ENCODE measurements at places on chromosomes 13 and 19.
A peak's percentile ranks its signal among the peaks of the same experiment; 100 is the strongest.

- DNase-seq: peak; percentile 54
These were observed 34.9 kb downstream of the DNAJC15 start for GRCh38 chr13:43058318-43058674.

DNA sequence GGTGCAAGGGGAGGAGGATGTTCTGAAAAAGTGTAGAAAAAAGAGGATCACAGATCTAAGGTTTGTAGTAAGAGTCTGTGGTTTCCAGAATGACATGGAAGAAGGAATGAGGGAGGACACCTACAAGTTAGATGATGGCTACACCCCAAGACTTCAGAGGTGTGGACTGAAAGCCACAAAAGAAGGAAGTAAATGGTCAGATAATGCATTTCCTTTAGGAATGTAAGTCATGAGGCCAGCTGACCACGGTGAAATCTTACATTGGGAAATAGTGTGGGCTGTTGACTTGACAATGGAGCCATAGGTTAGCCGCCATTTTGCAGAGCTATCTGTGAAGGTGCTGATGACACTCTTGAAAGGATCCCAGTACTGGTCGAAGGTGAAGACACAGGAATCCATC lies 25.3 kb upstream of the FBXO27 start:
- no peak for DNase-seq

GRCh38 chr19:18044825-18045304 lies 36.9 kb downstream of the ARRDC2 start:
- DNase-seq: peak; percentile 93

- DNase-seq: no peak
These were observed 99.9 kb downstream of the COL4A2 start for GRCh38 chr13:110407021-110407420.

DNA sequence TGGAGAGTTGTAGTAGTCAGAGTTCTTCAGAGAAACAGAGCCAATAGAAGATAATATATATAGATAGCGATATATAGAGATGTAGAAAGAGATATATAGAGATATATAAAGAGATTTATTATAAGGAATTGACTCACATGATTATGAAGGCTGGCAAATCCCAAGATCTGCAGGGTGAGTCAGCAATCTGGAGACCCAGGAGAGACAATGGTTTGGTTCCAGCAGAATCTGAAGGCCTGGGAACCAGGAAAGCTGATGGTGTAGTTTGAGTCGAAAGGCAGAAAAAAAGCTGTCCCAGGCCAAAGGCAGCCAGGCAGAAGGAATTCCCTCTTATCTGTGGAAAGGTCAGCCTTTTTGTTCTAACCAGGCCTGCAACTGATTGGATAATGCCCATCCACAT lies 194.1 kb downstream of the NUFIP1 start:
- no peak for DNase-seq

DNA sequence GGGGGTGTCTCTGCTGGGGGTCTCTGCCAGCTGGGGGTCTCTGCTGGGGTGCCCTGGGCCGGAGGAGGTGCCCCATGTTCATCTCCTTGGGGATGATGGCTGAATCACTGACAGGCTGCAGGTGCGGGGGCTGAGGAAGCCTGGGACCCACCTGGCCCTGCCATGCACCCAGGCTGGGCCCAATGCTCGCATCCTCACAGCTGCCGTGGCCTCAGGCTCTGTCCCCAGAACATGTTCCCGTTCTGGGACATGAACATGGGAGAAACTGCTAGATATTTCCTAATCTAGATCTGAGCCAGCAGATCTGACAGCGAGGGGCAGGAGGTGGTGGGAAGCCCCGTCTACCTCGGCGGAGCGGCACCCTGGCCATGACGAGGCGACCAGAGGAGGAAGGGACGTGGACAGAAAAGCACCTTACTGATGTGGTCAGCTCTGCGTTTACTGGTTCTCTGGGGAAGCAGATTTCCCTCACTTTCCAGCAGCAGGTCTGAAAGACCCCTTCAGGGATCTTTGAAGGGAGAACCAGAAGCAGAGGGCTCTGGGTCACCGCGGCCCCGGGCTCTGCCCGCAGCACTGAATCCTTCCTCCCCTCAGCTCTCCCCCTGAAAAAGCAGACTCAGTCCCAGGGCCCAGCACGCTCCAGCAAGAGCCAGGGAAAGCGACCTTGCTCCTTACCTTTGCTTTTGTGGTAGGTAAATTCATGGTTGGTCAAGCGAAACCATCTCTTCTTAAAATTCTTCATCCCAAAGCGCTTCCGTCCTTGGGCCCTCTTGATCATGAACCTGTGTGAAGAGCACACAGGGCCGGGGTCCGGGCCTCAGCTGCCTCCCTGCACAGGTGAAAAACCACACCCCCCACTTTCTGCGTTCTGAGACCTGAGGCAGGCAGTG lies 26.5 kb upstream of the C13orf46 start:
- no peak for DNase-seq

DNA sequence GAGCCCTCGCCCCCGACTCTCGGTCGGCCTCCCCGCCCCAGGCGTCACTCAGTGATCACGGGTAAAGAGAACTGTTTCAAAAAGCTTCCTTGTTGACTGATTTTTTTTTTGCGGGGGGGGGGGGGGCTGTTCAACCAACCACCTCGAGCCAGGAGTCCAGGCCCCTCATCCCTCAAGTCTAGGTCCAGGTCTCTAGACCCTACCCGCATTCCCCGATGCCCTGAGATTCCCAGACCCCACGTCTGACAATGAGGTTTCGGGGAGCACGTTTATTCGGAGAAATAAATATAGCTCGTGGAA lies 4.3 kb downstream of the HRC start:
- no peak for DNase-seq

- no peak for DNase-seq
These were observed 1317.1 kb downstream of the SLITRK1 start for GRCh38 chr13:82565201-82565600.

GRCh38 chr13:39506559-39507390 lies 96.2 kb downstream of the LHFPL6 start:
- no peak for DNase-seq

- no peak for DNase-seq
These were observed 11.3 kb upstream of the CACNG8 start for GRCh38 chr19:53951436-53951835.

DNA sequence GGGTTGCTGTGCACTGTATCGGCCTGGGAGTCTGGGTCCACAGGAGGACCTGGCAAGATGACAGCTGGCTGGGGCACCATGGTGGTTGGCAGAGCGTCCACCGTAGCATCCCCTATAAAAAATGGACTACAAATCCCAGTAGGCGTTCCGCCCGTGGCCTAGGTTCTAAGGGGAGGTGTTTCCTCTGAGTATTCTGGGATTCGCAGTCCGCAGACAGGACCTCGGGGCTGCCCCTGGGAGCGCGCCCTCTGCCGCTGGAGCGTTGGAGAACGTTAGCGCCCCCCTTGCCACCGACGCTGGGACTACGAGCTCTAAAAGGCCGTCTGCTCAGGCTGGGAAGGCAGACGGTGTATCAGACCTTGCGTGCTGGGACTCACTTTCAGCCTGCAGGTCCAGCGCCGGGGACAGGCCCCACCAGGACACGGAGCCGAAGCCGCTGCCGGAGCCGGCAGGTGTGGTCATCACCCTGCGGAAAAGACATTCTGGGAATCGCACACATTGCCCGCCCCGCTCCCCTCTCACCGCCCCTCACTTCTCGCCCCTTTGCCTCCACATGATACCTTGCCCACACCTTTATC lies 372 bp downstream of the DNAAF3 start:
- peak; percentile 72 for DNase-seq

- DNase-seq: no peak
These were observed 28.1 kb downstream of the MYO16 start for GRCh38 chr13:108657519-108657918.

DNA sequence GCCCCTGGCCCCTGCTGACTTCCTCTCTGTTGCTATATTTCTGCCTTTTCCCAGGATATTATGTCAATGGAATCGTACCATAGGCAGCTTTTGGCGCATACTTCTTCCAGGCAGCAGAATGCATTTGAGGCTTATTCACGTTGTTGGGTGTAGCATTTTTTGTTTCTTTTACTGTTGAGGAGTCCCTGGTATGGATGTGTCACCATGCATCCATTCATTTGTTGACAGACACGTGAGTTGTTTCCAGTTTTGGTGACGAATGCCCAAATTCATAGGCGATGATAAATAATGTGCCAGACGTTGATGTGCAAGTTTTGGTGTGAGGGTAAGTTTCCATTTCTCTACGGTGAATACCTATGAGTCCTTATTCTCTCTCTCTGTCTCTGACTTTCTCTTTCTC lies 5.0 kb downstream of the NFILZ start:
- DNase-seq: no peak

- no peak for DNase-seq
These were observed 646.3 kb upstream of the SLITRK1 start for GRCh38 chr13:84528408-84529070.

DNA sequence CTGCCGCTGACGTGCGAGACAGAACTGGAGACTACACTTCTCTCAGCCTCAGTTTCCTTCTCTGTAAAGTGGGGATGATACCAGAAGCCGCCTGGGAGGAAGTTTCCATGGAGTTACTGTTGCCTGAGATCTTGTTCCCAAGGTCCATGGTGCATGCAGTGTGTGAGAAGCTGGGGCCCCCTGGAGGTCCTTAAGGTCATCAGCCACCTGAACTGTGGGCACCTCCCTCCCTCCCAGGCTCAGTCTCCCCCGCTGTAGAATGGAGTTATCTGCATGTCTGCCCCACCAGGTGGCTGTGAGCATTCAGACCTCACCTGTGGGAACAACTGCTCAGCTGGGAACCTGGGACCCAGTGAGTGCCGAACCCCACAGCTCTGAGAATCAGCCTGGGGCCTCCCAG lies 2.7 kb downstream of the CRX start:
- DNase-seq: no peak

- peak; percentile 43 for DNase-seq
These were observed 5.5 kb downstream of the SIN3B start for GRCh38 chr19:16834747-16835146.

DNA sequence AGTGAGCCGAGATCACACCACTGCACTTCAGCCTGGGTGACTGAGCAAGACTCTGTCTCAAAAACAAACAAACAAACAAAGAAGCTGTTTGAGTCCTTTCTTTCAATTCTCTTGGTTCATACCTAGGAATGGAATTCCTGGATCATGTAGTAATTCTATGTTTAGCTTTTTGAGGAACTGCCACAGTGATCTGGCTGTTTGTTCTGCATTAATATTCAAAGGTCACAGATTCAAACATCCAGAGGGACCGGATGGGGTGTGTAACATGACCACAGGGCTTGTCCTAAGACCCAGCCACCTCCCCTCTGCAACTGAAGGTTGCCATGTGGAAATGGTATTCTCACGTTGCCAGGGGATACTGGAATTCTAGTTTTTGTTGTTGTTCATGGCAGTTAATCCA lies 10.2 kb downstream of the COLGALT1 start:
- DNase-seq: no peak

- no peak for DNase-seq
These were observed 165.7 kb upstream of the KL start for GRCh38 chr13:32850316-32851052.

DNA sequence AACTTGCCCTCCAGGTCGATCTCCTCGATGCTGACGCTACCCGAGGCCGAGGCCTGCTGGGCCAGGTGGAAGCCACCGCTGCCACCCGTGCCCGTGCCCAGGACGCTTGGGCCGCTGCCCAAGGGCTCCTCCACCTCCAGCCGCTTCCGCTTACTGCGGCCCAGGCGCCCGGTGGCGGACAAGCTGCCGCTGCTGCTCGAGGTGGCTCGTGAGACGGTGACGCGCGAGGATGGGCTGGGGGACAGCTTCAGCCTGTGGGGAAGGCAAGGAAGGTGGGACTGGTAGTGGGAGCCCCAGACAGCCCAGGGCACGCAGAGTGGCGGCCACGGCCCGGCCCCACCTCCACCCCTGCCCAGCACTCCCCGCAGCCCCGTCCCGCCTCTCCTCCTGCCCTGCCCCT lies 6.5 kb upstream of the TIMM13 start:
- no peak for DNase-seq

GRCh38 chr19:41808663-41809566 lies 12.5 kb downstream of the CEACAM3 start:
- DNase-seq: no peak

GRCh38 chr13:34464011-34464410 lies 478.1 kb upstream of the NBEA start:
- no peak for DNase-seq

DNA sequence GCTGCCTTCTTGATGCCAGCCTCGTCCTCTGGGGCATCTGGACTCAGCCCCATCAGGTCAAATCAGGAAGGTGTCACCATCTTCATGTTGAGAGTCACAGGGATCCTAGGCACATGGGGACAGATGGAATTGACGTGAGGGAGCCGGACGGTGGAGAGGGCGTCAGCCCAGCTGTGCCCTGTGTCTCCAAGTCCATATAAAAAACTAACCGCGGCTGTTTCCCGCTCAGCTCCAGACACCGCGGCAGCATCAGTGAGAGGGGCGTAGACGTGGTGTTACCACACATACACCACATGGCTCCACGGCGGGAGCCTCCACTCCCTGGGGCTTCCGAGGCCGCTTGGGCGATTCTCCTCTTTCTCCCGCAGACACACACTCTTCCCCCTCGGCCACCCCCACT lies 5.6 kb upstream of the PRR36 start:
- no peak for DNase-seq

GRCh38 chr13:24348797-24349515 lies 39.6 kb downstream of the C1QTNF9 start:
- DNase-seq: no peak

Measured in stimulated activated CD8-positive, alpha-beta memory T cell treated with anti-CD3 and anti-CD28 coated beads, Interleukin-4, amount 100 ng/mL, for 48 hours (primary cell).